Lung (tissue), 17 donors: ENCODE measurements at places on chromosomes 12 and 14. TPM values are rescaled to one million over a fixed set of nuclear protein-coding genes. Genes with fewer than 3 reads are reported as not detected.

- DNase-seq: no peak
Observed at GRCh38 chr14:93269341-93270068, 62.4 kb downstream of the UBR7 start.

EEA1 gene
- total RNA-seq: 27.9 TPM

RGS6 gene
- total RNA-seq: 5.4 TPM

DNA sequence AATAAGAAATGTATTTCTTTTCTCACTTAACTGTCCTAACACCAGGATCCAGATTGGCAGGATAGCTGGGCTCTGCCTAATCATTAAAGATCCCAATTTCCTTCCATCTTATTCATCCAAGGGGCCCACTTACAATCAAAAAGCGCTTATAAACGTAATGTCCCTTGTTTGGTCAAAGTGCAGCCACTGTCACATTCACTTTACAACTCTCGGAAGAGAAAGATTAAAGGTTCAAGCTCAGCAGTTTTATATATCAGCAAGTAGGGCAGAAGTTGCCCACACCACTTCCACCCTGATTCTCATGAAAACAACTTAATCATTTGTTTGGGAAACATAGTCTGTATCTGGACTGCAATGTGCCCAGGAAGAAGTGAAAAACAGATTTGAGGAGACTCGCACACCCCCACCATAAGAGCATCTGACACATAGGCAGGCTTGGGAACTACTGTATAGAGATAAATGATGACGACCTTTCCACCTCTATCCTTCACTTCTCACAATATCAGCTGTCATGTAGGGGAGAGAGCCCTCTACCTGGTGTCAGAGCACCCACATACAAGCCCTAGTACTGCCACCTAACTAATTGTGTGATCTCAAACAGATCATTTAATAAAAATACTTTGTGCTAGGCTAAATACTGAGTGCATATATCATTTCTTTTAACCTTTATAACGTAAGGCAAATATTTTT lies 80.8 kb downstream of the CAPZA3 start:
- DNase-seq: no peak

- peak; percentile 78 for DNase-seq
Observed at GRCh38 chr12:15268927-15269552, 47.8 kb upstream of the RERG start.

GRCh38 chr12:88409257-88409656 lies 171.0 kb downstream of the KITLG start:
- no peak for DNase-seq

GRCh38 chr14:74543771-74544438 lies 50.3 kb downstream of the ISCA2 start:
- DNase-seq: no peak

DNA sequence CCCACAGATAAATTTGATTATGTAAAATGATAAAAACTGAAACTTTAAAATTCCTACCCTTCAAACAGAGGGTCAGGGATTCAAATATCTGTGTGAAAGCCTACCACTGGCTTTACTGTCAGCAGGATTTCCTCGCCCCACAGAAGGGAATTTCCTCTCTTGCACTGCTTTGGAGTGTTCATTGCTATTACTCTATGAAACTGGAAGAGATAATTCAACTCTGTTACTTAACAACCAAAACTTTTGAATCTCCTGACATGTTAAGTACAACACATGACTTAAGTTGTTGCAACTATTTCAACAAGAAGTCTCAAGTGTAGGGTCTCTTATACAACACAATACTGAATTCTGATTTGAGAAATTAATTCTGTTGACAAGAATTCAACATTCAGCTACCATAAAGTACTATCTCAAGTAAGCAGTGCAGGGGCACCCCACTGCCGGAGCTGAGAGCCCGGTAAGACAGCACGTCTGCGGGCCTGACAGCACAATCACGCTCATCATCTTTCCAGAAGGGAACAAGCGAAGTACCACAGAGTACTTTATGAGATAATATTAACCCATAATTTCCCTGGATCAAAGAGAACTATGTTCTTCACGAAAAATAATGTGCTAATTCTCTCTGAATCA lies 22.9 kb downstream of the DICER1 start:
- DNase-seq: no peak

GRCh38 chr12:123989753-123990152 lies 16.7 kb downstream of the ZNF664 start:
- DNase-seq: no peak

GRCh38 chr14:75627406-75627805 lies 33.3 kb downstream of the ERG28 start:
- no peak for DNase-seq

DNA sequence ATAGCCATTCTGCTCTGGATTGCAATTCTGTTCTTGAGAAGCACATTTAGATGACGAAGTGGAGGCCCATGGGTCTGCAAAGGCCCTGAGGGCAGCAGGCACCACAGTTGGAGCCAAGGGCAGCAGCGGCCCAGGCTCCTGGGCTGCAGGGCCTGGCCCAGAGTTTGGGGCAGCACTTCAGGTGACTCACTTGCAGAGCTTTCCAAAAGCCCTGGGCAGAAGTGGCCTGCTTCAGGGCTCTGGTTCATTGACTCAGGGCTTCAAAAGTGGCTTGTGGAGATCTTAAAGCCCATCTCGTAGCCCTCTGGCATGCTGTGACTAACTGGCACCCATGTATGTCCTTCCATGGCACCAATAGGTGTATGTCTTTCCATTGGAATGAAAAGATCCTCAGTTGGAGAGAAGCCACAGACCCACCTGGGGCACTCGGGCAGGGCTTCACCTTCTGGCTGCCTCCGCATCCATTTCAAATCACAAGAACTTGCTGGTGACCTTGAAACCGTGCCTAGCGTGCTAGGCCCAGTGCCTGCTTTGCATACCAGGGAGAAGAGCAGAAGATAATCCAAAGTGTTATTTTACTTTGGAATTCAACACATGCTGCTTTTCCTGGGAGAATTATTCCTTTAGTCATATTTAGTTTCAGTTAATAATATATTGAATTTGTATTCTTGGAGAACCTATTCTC lies 106.7 kb downstream of the PRMT8 start:
- DNase-seq: no peak

- DNase-seq: no peak
Observed at GRCh38 chr12:93109551-93110203, 180.6 kb upstream of the EEA1 start.

- no peak for DNase-seq
Observed at GRCh38 chr14:93113678-93114067, 2.1 kb downstream of the ITPK1 start.

DNA sequence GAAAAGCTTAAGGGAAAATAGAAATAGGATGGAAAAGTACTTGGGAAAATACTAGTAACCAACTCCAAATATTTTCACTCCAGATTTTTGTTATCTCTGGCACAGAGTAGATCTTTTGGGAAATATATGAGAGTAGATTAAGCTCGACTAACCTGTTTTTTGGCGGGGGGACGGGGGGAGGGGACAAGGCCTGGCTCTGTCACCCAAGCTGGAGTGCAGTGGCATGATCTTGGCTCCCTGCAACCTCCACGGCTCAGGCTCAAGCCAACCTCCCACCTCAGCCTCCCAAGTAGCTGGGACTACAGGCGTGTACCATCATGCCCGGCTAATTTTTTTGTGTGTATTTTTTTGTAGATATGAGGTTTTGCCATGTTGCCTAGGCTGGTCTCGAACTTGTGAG lies 4.8 kb downstream of the DHRS7 start:
- no peak for DNase-seq

DNA sequence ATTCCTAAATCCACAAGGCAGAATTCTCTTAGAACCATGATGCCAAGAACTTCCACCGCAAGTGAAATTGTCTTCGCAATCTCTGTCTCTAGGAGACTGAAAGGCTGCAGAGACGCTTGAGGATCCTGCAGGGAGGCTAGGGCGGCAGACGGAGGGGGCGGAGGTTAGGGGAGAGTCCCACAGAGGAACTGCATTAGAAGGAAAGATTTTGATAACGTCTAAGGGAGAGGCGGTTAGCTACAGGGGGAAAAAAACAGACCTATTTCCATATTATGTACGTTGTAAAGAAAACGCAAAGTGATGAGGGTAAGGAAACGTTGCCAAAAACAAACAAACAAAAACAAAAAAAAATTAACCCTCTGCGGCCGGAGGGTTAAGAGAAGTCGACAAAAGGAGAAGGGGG lies 595 bp downstream of the KLHL28 start:
- DNase-seq: peak; percentile 88

ASIC1 gene
- 2.0 TPM for total RNA-seq

LGALS3 gene
- 166 TPM for total RNA-seq

GRCh38 chr14:76051717-76052465 lies 66.3 kb downstream of the IFT43 start:
- no peak for DNase-seq

RIN3 gene
- total RNA-seq: 55.5 TPM

ORMDL2 gene
- 69.2 TPM for total RNA-seq

DNA sequence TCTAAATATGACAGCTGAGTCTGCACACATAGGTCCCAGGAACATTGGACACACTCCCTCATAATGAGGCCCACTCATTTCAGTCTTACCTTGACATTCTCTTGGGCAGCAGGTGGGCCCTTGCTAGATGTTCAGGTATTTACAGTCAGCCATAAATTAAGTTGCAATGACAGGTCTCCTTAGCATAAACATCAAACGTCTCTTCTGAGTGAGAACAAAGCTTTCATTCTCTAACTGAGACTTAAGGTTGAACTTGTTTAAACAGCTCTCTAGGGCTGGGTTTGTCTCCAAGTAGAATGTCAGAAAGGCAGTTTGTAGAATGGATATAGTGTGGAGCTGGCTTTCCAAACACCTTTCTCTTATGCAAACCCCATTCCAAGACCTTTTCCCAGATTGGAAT lies 10.3 kb downstream of the ACVR1B start:
- DNase-seq: peak; percentile 48

EIF2S3B gene
- total RNA-seq: 2.4 TPM

KRT8 gene
- total RNA-seq: 150 TPM

- DNase-seq: peak; percentile 13
Observed at GRCh38 chr12:39294715-39295114, 148.2 kb downstream of the KIF21A start.

GALNT8 gene
- total RNA-seq: 0.40 TPM

DNA sequence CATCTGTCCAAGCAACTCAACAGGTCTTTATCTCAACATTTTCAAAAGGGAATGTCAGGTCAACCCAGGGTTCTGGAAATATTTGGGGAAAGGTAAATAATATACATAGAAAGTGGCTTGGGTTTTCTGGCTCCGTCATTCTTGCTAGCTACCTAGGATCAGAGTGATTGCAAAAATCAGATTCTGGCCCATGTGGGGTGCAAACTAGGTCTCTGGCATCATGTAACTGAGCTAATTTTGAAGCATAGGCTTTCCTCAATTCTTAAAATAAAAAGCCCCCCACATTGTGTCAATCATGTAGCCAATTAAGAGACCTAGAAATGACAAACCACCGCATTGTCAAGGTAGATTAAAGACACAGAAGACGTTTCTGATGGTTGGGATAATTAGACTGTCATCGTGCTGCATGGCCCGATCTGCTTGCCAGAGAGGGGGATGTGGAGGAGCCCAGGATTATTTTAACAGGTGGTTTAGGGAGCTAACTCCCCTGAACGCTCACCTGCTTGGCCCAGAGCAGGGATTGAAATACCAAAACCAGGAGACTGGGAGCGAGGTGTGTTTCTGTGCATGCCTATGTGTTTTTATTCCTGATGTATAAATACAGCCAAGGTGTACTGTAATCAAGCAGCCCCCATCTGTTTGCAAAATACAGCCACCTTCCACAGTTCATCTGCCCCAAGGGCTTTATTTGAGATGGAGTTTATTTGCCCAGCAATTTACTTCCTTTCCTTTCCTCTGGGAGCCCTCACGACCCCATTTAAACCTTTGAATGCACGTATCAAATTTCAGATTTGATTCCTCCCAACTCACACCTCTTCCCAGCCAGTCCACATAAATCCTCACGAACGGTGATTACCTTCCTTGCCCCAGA lies 189.5 kb downstream of the TTC8 start:
- no peak for DNase-seq

GRCh38 chr14:50924236-50924635 lies 20.0 kb downstream of the PYGL start:
- DNase-seq: no peak

VSIG10 gene
- total RNA-seq: 36.9 TPM

- DNase-seq: no peak
Observed at GRCh38 chr12:24708043-24708442, 240.9 kb downstream of the BCAT1 start.

PAN2 gene
- 68.2 TPM for total RNA-seq

- no peak for DNase-seq
Observed at GRCh38 chr12:19764408-19764807, 325.1 kb downstream of the AEBP2 start.

DNA sequence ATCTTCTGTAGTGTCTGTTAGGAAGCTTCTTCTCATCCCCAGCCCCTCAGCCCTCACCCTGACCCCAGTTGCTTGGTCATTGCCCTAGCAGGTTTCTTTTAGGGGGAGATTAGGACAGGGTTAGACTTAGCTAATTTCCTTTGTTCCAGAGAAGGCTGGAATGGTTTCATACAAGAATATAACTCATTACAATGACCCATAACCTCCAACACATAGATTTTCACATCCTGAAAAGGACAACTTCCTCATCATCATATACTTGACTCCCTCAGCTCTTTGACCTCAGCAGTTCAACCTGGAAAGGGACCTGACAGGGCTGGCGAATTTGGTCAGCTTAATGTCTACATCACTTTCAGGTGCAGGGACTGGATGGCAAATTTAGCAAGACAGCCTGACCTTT lies 8.0 kb upstream of the BHLHE41 start:
- DNase-seq: no peak

- DNase-seq: no peak
Observed at GRCh38 chr12:98483621-98484503, 31.5 kb upstream of the TMPO start.

DNA sequence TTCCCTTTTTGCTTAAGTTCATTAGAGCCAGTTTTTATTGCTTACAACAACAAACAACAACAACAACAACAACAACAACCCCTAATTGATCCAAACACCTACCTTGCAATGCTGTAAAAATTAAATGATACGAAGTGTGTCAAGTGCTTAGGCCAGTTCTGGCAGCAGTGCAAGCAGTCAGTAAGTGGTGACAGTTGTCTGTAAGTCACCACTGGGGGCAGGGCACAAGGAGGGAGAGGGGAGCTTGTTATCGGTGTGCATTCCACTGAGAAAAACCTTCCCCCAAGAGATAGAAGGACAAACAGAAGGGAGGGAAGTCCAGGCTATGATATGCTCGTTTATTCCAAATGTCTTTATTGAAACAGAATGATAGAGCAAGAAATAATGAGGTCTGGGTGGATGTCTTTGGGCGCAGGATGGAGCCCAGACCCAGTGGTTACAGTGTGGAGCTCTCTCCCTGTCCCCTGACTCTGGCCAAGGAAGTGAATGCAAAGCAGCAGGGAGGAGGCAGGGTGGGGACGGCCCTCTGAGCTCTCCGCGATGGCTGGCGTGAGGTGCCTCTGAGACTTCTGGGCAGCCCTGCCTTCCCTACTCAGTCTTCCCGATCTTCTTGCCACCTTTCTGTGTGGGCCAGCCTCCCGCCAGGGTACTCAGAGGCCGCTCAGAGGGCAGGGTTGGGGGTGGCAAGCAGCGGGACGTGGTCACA lies 6.5 kb downstream of the SLC22A17 start:
- no peak for DNase-seq
